Tibial artery (tissue), 4 donors: ENCODE measurements at places on chromosomes 4 and X.

- no peak for DNase-seq
These were observed 281.4 kb downstream of the GPM6A start for GRCh38 chr4:175530655-175531054.

GRCh38 chr4:78904143-78904542 is 35.1 kb downstream of the PAQR3 start:
- DNase-seq: no peak

DNA sequence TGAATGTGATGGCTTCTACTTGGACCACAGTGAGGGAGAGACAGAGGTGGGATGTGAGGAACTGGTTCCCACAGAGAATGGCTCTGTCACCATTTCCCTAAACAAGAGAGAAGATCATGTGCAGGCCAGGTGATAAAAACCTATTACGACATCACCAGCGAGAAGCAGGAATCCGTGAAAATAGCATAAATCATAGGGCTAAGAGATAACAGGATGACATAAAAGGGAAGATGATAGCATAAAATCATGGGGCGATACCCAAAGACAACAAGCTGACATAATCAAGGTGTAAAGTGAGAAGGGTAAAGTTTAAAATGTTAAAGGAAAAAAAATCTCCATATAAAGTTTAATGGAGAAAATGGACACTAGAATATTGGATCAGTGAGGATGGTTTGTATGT is 205.5 kb upstream of the SLIT2 start:
- no peak for DNase-seq

DNA sequence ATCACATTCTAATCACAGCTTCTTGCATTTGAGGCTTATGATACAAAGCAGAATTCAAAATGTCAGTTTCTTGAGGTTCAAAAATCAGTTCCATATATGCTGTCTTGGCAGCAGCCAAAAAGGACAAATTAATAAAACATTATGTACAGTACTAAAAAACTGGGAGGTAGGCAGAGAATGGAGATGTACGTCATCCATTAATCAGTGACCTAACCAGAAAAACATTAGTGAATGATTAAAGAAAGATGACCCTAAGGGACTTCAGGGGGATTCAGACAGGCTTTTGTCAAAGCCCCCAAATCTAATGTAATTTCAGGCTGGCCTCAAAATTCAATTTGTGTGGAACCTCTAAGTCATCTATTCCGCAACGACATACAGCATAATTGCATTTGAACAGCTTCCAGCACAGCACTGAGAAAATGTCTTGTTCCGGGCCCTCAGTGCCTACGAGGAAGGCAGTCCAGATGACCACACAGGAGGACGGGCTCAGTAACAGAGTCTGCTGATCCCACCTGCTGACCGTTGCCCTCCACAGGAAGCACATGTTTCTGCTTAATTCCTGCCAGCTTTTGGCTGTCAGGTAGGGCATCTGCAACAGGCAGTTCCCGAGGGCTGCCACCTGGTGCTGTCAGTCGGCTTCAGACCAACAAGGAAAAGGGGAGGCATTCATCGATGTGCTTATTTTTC is 83.8 kb upstream of the HHIP start:
- DNase-seq: no peak

DNA sequence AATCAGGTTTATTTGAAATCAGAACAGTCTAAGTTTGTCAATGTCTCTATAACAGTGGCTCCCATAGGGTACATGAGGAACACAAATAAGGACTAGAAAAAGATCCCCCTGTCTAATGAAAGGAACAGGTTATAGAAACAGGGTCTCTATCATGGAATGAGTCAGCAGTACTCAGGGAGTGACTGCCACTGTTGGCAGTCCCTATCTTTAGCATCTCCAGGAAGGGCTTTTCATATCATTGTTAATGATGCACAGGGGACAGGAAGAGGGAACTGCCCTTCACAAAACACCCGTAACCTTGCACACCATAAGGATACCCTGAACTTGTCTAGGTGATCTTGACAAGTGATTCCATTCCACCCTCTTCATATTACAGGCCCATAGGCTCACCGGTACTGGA is 38.5 kb upstream of the SMIM10L2A start:
- no peak for DNase-seq

DNA sequence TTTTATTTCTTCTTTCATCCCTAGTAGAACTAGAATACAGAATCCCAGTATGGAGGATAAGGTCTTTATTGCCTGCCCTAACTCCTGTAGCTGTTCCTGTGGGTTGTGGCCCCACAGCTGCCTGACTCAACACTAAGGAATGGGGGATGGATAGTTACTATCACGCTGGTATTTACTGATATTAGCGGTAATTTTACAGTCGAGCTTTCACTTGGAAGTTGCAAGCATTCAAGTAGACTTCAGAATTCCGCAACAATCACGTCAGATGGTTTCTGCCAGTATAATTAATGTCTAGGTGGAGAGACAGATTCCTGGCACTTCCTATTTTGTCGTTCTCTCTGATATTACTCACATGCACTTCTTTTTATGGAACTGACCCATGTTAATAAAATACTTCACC is 489.8 kb downstream of the PABPC4L start:
- no peak for DNase-seq

GRCh38 chr4:73309211-73309610 is 50.6 kb upstream of the ANKRD17 start:
- no peak for DNase-seq
